Psoas muscle (tissue), 8 donors: ENCODE measurements at places on chromosomes 2 and 18. TPM values are rescaled to one million over a fixed set of nuclear protein-coding genes. Genes with fewer than 3 reads are reported as not detected.

RSAD2 gene
- total RNA-seq, result 2.3 TPM

GRCh38 chr2:37181726-37182684 lies 6.5 kb downstream of the SULT6B1 start:
- DNase-seq, result no peak

DNA sequence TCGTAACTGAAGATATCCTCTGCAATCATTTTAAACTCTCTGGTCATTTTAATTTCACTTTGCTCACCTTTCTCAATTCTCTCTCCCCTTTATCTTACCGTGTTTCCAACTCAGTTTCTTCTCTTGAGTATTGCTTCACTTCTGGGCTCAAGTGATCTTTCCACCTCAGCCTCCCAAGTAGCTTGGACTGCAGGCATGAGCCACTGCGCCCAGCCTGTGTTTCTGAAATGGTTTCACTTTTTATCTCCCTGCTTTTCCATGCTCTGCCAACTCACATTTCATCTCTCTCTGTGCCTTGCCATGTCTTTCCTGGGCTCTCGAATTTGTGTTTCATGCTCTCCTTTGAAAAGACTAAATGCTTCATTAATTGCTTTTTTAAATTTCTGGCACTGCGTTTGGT lies 30.5 kb upstream of the TMEM131 start:
- DNase-seq, result no peak

SGPP2 gene
- total RNA-seq, result 0.06 TPM

DNA sequence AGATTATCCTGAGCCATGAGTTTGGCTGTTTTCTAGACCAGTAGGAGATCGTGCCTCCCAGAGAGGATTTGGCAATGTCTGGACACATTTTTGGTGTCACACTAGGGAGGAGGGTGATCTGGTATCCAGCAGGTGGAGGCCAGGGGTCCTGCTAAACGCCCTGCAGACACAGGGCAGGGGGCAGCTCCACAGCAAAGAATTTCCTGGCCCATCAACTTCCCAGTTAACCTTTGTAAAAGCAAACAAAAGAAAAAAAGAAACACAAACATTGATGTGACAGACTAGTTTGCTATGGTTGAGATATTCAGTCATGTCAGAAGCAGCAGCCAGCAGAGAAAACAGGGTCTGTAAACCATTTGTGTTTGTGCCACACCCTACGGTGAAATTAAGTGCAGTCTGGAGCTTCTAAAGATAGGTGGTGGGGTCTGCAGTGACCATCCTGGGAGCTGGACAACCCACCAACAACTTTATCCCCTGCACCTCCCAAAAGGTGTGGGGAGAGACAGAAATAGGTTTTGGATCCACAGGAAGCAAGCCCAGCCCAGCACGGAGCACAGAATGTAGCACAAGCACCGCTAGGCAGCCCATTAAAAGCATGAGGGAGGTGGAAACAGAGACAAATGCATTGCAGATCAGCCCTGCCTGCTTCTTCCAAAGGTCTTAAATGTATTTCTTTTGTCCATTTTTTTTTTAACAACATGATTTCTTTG lies 232.5 kb downstream of the MYT1L start:
- no peak for DNase-seq

NMUR1 gene
- total RNA-seq, result 0.06 TPM

CTLA4 gene
- not detected for total RNA-seq

DNA sequence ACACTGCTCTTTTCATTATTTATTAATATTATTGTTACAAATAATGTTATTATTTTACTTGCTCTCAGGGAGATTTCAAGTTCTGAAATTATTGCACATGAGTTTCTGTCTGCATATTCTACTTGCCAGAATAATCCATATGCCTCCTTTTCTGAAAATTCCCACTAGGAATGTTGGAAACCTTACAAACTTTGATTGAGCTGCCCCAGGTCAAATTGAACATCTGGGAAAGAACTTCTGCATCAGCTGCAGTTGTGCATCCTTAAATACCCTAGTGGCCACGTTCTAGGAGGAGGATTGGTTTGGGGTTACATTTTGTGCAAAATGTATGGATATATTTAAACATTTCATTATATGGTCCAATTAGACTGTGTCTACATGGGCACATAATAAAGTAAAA lies 1302.7 kb upstream of the PIK3C3 start:
- no peak for DNase-seq

- no peak for DNase-seq
These were observed 106.3 kb downstream of the TTN start for GRCh38 chr2:178700922-178701342.

DNA sequence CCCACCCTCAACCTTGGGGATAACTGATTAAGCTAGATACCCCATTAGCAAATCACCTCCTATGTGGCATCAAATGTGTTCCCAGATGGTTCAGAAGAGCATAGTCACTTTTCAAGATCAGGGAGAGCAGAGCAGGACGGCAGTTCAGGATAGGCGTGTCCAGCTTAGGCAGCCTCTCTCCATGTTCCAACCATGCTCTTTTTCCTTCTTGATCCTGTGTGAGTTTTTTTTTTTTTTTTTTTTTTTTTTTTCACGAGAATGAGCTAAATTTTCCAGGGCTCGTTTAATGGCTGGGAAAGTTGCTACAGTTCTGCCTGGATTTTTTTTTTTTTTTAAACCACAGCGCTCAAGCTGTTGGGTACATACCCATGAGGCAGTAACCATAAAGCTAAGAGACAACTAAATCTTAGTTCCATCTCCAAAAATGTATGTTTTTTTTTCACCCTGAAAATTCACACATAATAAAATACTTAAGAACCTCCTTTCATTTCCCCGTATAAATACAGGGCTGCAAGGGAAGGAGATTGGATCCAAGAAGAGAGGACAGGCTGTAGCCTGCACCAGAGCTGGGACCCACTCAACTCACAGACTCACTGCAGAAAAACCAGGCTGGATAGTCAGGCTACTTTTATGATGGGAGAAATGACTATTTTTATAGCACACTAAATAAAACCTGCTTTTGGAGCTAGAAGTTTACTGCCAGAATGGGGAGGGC lies 244.3 kb downstream of the SETBP1 start:
- no peak for DNase-seq

EMX1 gene
- not detected for total RNA-seq

DNA sequence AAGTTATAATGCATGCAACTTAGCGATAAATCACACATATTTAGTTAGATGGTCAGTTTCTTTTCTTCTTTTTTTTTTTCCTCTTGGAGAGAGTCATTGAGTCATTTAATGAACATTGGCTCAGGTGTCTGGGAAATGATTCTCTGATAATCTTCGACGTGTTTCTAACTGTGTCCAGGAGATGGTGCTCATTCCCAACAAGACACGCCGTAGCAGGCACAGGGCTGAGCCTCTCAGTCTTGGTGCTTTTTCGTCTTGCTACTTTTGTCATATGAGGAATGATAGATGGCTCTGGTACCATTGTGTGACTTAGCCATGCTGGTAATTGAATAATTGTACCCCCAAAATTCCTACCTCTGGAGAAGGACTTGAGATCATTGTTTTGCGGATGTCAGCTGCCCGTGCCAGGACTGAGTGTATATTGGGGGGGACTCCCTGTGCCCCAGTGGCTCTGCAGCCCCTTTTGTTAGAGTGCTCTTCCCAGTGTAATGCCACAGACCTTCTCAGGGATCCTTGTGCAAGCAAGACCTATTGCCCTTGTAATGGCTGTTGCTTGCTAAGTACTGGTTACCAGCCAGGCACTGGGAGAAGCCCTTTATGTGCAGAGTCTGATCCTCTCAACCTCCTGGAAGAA lies 107.6 kb upstream of the CYRIA start:
- DNase-seq, result no peak

DNA sequence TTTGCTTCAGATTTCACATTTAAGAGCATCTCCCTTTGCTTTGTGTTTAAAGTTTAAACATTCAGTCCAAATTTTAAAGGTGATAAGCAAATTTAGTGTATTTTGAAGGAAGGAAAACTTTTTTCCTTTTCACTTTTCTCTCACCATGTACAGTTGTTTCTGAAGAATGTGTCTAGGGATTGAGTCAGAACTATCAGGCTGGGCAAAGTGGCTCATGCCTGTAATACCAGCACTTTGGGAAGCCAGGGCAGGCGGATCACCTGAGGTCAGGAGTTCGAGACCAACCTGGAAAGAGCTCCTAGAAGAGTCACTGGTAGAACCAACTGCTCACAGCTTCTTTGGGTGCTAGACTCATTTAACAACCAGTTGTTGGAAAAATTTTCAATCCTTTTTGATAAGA lies 327.0 kb upstream of the THUMPD2 start:
- no peak for DNase-seq

GRCh38 chr18:21930177-21930576 lies 189.6 kb downstream of the MIB1 start:
- no peak for DNase-seq

GRCh38 chr2:63463142-63463541 lies 125.1 kb downstream of the WDPCP start:
- no peak for DNase-seq

DNA sequence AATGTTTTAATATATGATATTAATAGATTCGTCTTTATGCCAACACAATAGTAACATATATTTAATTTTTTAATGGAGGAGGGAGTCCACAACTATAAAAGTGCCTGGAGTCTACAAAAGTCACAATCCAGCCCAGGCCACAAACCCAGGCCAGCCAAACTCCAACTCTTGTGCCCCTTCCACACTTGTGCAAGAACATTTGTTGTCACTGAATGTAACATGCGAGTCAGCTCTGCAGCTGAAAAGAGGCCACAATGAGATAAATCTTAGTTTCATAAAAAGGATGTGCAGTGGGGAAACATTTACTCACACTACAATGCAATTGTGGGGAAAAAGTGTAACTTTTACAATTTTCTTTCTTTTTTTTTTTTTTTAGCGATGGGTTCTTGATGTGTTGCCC lies 110.8 kb downstream of the MCFD2 start:
- no peak for DNase-seq

DNA sequence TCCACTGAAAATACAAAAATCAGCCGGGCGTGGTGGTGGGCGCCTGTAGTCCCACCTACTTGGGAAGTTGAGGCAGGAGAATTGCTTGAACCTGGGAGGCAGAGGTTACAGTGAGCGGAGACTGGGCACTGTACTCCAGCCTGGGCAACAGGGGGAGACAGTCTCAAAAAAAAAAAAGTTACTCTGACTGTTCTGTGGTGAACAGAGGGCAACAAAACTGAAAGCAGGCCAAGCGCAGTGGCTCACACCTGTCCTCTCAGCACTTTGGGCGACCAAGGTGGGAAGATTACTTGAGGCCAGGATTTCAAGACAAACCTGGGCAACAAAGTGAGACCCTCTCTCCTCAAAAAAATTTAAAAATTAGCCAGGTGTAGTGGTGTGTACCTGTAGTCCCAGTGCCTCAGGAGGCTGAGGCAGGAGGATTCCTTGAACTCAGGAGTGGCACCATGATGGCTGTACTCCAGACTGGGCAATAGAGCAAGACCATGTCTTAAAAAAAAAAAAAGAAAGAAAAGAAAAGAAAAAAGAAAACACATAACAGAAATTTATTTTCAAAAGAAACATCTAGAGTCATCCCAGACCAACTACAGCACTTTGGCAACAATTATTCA lies 13.6 kb upstream of the RTN4 start:
- no peak for DNase-seq

DNA sequence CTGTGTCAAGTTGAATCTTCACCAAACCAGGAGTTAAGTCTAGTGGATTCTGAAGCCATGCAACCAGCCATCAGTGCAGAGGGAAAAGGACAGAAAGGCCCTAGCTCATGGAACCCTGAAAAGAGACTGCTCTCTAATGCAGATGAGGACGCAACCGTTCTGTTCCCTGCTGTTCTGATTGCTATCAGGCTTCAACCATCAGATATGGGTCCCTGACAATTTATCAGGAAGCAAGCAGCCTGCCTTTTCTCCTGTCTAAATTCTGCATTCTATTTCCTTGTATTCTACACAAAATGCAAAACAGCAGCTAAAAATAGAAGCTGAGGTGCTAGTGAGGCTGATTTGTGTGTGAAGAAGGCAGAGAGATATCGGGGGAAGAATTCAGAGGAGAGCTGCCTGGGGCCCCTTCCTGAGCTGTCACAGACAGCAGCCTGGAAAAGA lies 68.4 kb upstream of the RTN4 start:
- DNase-seq, result no peak
